ENCODE measurements at places on chromosomes 1 and 21. TPM values are rescaled to one million over a fixed set of nuclear protein-coding genes. Genes with fewer than 3 reads are reported as not detected.

- no peak for DNase-seq
Observed at GRCh38 chr1:32724678-32725614, 22.4 kb upstream of the SYNC start.

GRCh38 chr21:25964926-25965325 lies 205.6 kb downstream of the APP start:
- no peak for DNase-seq

DNA sequence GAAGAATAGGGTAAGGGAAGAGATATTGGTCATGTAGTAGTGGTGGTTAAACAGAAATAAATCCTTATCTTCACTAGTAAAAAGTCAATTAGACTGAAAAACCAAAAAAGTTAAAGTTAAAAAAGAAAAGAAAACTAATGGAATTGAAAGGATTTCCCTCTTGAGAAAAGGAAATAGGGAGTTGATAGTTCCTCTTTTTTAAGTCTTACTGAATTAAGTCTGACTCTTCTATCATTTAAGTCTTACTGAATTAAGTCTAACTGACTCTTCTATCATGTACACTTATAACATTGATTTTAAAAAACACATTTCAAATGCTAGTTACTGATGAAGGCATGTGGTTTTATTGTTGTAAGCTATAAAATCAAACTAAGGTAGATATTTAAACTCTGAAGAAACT lies 49.5 kb upstream of the TENT5C start:
- DNase-seq = no peak

DNA sequence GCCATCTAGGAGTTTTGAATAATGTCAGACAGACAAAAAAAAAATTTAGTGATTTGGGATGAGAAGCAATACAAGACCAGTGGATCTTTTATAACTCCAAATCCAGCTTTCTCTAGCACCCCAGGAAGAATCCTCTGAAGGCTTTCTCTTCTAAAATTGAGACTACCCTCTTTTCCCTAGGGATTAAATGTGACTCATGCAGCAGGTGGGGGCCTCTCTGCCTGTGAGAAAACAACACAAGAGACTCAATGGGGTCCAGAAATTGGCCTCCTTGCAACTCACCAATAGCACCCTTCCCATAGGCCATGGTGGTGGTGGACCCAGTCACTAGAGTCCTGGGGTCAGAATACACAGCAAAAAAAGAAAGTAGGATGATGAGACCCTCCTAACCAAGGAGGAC lies 120.3 kb upstream of the ATP1A1 start:
- DNase-seq = no peak

GRCh38 chr1:237911911-237912310 lies 21.2 kb upstream of the ZP4 start:
- DNase-seq = no peak

Gene FCRL2
- total RNA-seq = not detected
